Stimulated activated CD8-positive, alpha-beta memory T cell treated with anti-CD3 and anti-CD28 coated beads, Interleukin-2, amount 100 ng/mL, for 48 hours (primary cell): ENCODE measurements at places on chromosomes 13 and 19.

GRCh38 chr13:94662274-94662945 lies 49.9 kb downstream of the SOX21 start:
- DNase-seq: no peak

DNA sequence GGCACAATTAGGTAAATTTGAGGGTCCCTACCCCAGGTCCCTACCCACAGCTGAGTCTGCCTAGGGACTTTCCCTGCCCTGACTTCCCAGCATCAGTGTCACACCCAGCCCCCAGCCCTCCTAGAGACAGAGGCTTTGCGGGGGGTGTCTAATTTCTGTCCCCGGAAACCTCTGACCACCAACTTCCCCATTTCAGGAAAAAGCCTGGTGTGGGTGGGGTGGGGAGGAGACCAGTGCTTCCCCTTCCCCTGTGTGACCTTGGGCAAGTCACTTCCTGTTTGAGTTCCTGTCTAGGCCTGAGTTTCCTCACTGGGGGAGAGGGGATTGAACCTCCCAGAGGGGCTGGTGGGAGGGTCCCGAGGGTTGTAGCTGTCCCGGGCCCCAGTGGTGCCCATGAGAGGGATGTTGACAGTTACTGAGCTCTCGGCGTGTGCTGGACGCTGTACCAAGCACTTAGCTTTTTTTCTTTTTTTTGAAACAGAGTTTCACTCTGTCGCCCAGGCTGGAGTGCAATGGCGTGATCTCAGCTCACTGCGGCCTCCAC lies 7.9 kb downstream of the VASP start:
- no peak for DNase-seq

GRCh38 chr19:38870612-38871011 lies 7.5 kb downstream of the RINL start:
- DNase-seq: no peak

DNA sequence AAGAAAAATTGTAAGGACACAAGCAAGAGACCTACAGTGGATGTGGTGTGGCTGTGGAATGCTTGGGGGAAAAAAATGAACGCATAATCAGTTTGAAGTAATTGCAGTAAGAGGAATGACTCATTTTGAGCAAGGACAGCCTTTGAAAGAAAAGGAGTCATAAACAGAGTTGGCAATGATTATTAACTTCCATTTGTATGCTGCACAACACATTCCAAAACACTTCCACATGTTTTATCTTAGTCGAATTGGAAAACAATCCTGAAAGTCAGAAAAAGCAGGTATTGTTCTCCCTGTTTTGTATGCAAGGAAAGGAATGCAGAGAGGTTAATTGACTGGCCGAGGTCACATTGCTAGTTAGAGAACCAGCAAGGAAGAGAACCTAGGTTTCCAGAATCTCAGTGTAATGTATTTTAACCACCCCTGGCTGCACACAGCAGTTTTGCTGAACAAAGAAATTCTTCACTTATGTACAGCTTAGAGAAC lies 630.0 kb upstream of the MIR17HG start:
- DNase-seq: no peak

DNA sequence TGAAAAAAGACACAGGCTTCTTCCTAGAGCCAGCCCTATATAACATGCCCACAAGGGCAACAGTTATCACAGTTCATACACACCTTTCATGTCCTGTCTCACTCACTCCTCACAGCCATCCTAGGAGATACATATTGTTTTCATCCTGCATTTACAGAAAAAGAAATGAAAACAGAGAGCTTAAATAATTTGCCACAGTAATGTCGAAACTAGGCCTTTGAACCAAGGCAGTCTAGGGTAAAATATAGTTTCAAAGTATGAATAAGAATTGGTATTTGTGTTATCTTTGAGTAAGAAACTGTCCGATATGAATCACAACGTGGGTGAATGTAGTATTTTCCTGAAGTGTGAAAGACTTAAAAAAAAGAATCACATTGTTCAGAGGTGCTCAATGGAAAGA lies 26.8 kb downstream of the CLDN10 start:
- DNase-seq: no peak

- no peak for DNase-seq
These were observed 36.8 kb downstream of the UFM1 start for GRCh38 chr13:38386421-38386820.

- DNase-seq: no peak
These were observed 22.4 kb upstream of the CRTC1 start for GRCh38 chr19:18660939-18661670.

- DNase-seq: peak; percentile 51
These were observed 1.3 kb upstream of the ZIC2 start for GRCh38 chr13:99980201-99980823.

GRCh38 chr13:24381541-24382265 lies 72.3 kb downstream of the C1QTNF9 start:
- DNase-seq: no peak

DNA sequence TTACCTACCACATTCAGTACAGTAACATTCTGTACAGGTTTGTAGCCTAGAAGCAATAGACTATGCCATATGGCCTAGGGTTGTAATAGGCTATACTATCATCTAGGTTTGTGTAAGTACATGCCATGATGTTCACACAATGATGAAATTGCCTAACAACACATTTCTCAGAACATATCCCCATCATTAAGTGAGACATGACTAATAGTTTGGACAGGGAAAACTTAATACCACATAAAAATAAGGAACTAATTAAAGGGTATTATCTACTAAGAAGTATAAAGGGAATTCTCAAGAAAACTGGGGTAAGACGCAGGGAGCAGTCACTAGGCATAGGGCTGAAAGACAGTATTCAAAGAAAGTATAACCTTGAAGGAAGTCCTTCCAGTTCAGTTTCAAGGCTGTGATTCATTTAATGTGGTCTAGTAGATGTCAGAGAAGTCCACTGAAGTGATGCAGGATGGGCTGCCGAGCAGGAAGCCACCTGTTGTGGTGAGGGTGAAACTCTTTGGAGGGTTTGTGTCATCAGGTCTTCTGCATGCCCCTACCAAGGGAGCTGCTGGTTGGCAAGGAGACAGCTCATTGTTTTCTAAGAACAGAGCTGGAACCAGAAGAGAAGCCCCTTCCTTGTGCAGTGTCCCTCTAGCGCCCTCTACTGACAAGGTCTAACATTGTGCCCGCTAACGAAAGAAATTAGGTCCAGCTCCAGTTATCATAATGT lies 122.9 kb downstream of the OLFM4 start:
- peak; percentile 4 for DNase-seq

DNA sequence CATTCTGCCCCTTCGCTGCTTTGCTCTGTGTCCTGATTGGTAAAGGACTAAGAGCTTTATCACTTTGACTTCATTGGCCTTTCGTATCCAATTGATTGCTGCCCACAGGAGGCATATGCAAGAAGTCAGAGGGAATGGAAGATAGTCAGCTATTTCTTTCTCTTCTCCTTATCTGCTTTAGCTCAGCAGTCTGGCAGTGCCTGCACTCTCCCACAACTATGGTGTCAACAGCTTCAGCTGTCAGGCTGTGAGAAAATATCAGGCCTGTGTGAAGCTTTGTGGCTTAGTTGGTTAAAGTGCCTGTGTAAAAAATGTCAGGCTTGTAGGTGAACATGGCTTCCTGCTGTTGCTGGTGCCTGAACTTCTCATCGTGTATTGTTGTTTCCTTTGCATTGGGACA lies 243.0 kb downstream of the PCDH17 start:
- DNase-seq: no peak

GRCh38 chr13:46313024-46313423 lies 74.0 kb downstream of the RUBCNL start:
- DNase-seq: no peak

- DNase-seq: no peak
These were observed 47.5 kb downstream of the ZNF536 start for GRCh38 chr19:30419568-30420180.

GRCh38 chr19:2793126-2793525 lies 7.8 kb downstream of the THOP1 start:
- no peak for DNase-seq

GRCh38 chr13:48318377-48318811 lies 14.8 kb downstream of the RB1 start:
- DNase-seq: no peak

GRCh38 chr19:10624585-10624984 lies 768 bp upstream of the SLC44A2 start:
- no peak for DNase-seq

DNA sequence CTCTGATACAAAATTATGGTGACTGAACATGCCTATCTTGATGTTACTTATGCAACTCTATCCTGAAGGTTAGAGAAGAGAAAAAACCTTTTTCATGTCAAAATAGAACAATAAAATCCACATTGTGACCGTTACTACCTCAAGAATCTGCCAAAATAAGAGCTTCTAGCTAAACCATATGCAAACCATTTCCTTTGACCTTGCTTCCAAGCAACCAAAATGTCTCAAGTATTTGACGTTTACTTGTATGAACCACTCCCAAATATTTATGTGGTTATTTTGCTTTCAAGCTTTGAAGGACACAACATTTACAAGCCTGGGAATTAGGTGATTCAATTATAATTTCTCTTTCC lies 13.9 kb downstream of the FOXO1 start:
- no peak for DNase-seq

DNA sequence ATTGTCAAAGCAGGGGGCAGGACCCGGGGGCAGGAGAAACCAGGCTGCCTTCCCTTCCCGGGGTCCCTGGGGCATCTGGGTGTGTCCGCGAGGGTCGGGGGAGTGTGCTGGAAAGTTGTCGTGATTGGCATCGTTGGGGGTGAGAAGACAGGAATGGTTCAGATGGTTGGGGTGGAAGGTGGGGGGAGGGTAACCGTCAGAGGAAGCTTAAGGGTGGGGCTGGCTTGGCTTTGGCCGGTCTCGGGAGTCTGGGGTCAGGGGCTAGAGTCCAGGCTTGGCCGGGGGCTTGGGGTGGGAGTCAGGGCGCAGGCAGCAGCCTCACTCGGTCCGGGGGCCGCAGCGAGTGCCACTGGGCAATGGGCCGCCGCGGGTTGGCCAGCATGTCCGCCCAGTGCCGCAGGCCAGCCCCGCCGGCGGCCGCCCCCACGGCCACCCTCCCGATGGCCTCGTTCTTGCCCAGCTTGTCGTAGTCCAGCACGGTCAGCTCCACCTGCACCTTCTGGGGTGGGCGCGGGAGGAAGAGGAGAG lies 6.8 kb upstream of the DNAAF3 start:
- no peak for DNase-seq

- DNase-seq: no peak
These were observed 10.9 kb upstream of the TLE5 start for GRCh38 chr19:3073159-3073563.

DNA sequence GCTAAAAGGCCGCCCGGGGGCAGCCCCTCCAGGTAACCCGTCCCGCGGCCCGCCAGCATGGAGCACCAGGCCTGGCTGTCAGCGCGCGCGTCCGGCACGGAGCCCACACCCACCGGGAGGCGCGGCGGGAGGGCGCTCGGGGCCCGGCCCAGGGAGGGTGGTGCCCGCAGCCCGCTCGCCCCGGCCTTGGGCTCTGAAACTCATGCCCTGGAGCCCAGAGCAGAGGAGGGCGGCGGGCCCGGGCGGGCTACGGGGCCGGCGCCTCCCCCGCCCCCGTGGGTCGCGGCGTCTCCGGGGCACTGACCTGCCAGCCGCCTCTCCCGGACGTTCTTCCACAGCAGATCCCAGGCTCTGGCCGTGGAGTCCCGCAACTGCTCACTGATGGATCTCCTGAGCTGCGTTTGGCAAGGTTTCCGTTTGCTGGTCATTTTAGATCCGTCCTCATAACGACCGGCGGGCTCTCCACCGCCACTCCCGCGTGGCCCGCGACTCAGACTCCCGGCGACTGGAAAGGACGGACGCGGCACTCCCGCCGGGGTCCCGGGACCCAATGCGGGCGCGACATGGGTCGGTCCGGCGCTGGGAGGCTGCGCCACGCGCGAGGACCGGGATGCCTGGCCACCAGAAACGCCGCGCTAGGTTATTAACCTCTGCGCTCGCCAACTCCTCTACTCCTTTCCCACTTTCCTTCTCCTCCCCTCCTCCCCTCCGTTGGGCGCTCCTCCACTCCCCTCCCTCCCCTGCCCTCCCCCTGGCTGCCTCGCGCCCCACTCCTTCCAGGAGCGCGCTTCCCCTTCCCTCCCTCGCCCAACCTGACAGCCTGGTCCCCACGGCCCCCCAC lies 64.7 kb upstream of the STARD13 start:
- no peak for DNase-seq

DNA sequence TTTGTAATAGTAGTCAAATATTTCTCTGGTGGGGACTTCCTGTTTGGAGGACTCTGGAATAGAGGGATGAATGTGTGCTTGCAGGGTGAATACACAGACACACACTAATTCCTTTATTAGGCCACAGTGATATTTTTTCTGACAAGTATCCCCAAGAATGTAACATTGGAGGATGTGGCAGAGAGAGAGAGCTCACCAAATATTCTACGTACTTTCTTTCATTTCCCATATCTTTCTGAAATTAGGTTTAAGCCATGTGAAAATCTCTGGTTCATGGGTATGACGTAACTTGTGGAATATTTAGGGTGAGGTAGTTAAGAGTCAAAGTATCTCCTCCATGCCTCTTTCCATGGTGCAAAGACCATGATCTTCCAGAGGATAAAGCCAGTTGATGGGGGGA lies 463.4 kb downstream of the DIAPH3 start:
- DNase-seq: no peak

DNA sequence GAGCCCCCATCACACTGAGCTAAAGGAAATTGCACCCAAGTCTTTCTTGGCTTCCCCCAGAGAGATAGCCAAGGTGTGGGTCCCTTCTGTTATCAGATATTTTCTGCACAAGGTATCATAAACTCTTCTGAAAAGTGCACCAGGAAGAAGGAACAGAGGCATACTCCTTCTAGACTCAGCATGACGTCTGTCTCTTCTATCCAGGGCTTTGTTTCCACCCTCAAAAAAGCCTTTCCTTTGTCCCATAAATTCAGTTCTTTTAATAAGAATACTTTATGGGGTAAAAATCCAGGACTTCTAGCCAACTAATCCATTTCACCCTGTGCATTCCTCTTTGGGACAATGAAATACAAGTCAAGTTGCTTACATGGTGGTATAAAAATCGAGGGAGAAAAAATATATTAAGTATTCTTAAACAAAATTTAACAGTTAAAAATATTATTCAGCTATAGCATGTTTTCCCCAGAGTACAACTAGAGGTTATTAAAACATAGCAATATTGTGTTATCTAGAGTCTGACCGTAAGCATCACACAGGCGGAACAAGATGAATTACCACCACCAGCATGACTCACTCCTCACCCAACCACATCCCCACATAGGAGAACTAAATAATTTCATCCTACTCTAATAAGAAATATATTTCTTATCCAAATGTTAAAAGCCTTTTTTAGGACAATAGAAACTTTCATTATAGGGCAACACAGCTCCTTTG lies 79.9 kb upstream of the GPC6 start:
- DNase-seq: no peak

- DNase-seq: no peak
These were observed 15.6 kb upstream of the LILRB1 start for GRCh38 chr19:54614726-54615125.

DNA sequence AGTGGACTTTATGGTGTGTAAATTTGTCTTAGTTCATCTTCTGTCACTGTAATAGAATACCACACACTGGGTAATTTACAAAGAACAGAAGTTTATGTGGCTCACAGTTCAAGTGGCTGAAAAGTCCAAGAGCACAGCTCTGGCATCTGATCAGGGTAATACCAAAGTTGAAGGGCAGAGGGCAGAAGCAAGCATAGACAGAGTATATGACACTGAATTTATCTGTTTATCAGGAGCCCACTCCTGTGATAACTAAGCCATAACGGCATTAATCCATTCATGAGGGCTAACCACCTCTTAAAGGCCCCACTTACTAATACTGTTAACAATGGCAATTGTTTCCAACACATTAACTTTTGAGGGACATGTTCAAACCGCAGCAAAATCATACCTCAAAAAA lies 4.0 kb upstream of the RFXAP start:
- no peak for DNase-seq
